ENCODE measurements at places on chromosomes 1 and 21. TPM values are rescaled to one million over a fixed set of nuclear protein-coding genes. Genes with fewer than 3 reads are reported as not detected.
A peak's percentile ranks its signal among the peaks of the same experiment; 100 is the strongest.

GRCh38 chr21:36732217-36732616 is 33.3 kb downstream of the SIM2 start:
- no peak for DNase-seq

DNA sequence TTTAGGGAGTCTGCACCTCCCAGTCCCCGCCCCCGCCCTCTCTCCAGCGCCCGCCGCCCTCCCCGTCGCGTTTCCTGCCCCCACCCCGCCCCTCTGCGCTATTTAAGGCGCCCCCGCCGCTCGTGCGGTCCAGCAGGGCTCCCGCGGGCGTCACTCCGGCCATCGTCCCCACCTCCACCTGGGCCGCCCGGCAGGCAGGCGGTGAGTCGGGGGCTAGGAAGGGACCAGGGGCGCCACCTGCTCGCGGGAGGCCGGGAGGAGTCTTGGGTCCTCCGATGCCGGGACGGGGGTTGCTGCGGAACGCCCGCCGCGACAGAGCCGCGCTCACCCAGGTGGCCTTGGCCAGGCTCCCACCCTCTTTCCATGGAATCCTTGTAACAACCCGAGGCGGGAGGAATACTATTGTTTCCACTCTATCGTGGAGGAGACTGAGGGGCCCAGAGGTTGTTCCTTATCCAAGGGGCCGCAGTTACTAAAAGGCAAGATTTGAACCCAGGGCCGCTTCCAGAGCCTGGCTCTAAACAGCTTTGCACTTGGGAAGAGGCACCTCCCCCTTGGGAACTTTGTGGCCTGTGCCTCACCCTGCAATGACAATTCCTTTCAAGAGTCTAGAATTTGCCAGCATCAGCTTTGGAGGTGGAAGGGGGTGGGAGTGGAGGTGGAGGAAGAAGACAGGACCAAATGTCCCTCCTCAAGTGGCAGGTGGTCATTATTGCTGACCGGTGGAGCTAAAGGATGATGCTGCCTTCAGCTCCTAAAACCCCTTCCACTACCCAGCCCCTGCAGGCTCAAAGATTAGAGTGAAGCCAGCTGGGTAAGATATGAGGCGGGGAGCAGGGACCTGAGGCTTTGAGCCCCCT is at the start of gene GJA4:
TSS of gene GJA4 (plus strand) at position 132 of the 860 bp plus-strand sequence. CDS start 1,215 bp downstream, outside the sequence.
- DNase-seq = no peak

DNA sequence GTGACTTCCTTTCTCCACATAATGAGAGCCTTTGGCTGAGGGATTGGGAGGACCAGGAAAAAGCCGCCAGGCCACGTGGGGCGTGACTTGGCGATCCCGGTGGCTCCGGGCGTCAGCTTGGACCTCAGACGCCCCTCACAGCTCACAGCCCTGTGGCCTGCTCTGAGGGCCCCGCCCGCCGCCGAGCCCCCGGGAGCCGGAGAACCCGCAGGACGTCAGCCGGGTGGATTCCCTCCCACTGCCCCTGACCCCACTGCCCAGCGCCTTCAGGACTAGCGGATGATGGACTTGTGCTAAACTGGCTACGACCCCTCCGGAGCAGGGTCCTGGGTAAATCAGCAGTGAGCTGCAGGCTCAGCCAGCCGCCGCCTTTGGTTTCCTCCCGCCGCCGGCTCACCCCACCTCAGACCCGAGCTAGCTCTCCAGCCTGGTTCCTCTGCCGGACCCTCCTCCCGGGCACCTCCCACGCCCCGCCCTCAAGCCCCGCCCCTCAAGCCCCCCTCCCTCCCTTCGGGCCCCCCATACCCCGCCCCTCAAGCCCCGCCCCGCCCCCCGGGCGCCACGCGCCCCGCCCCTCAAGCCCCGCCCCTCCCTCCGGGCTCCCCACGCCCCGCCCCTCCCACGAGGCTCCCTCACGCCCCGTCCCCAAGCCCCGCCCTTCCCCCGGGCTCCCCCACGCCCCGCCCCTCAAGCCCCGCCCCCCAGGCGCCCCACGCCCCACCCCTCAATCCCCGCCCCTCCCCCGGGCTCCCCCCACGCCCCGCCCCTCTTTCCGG is 10.0 kb upstream of the FAAP20 start:
- peak; percentile 51 for DNase-seq

GRCh38 chr1:220631238-220631815 is 58.8 kb upstream of the C1orf115 start:
- DNase-seq = no peak

DNA sequence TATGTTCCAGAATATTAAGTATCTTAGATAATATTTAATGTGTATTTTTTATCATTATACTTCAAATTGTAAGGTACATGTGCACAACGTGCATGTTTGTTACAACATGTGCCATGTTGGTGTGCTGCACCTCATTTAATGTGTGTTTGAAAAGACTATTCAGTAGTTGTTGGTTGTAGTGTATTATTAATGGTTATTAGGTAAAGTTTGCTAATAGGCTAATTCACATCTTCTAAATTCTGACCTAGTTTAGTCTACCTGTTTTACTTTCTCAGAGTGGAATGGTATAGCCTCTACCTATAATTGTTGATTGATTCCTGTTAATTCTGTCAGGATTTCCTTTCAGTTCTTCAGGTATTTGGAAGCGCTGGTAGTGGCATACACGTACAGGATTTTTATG is 153.0 kb downstream of the NCAM2 start:
- no peak for DNase-seq

Gene CSF3R
- not detected for total RNA-seq

Gene IKBKE
- total RNA-seq = 6.8 TPM

Gene BPNT1
- 33.4 TPM for total RNA-seq

Gene TPTE
- 0.26 TPM for total RNA-seq
